ENCODE measurements at places on chromosomes 11 and 22. TPM values are rescaled to one million over a fixed set of nuclear protein-coding genes. Genes with fewer than 3 reads are reported as not detected.

DNA sequence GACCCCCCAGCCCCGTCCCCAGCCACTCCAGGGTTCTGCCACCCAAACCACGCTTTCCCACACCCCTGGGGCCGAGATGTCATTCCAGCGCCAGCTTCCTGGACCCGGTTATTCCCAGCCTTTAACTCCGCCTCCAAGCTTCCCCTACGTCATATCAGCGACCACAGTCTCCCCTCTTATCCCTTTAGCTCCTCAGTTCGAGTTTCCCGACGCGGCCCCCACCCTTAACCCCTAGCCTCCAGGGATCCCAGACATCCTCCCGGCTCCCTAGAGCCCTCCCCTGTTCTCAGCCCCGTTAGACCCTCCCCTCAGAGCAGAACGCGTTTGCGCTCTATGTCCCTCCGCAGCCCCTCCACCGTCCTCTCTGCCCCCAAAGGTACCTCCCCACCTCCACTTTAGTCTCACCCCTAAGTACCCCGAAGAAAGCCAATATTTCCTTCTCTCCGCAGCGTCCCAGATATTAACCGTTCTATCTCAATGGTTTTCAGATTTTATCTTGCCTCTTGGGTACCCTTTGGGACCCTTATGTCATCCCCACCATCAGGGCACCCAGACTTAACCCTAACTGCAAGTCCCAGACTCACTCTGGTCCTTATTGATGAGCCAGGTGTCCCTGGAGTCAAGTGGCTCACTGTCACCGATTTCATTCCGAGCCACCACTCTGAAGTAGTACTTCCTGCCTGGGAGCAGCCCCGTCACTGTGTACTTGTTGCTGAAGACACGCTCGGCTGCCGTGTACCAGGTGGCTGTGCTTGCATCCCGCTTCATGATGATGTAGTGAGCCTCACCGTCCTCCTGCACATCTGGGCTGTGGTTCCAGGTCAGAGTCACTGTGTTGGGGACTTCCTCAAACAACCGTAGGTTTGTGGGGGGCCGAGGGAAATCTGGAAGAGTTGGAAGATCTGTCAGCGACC lies 8.0 kb downstream of the TMEM86A start:
- DNase-seq: no peak

DNA sequence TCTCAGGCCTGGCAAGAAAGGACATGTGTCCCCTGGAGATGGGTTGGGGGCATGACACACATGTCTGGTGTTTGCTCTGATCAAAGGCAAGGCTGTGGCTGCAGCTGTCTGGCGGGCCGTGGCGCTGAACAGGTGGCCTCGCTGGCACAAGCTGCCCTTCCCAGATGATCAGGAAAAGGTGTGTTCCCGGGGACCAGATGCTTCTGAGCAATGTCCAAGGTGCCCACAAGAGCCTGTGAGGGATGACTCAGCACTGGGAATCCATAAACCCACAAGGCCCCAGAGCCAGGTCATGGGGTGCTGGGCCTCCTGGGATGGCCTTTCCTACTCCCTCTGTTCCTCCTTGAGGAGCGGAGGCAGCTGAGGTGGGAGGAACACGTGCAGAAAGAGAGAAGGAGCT lies 9.7 kb upstream of the LRP5 start:
- DNase-seq: peak; percentile 64

KCNQ1 gene
- not detected for total RNA-seq

DNA sequence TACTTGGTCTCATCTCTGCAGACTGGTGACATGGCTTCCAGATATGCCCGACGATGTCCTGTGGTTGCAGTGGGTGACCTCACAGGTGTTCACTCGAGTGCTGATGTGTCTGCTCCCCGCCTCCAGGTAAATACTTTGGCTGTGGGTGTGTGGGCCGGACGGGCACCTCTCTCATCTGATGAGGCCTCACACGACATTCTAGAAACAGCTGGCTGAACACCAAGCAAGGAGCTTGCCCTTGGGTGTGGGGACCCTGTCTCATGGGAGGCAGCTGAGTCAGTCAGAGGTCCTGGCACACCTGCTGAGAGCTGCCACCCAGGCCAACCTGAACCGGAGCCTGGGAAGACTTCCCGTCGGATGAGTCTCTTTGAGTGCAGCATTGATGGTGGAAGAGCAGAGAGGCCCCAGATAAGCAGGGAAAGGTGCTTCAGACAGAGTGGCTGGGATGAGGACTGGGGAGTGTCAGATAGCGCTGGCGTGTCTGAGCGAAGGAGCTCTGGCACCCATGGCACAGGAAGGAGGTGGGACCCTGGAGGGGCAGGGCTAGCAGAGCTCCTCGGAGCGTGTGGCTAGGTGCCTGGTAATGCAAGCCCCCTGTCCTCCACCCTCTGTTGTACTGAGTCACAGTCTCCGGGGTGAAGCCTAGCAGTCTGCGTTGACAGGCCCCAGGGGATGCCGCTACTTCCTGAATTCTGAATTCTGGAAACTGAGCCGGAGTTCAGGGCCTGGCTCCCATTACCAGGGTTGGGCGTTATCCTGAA lies 10.4 kb upstream of the SAMM50 start:
- DNase-seq: no peak

LMO2 gene
- total RNA-seq: 1.2 TPM

DNA sequence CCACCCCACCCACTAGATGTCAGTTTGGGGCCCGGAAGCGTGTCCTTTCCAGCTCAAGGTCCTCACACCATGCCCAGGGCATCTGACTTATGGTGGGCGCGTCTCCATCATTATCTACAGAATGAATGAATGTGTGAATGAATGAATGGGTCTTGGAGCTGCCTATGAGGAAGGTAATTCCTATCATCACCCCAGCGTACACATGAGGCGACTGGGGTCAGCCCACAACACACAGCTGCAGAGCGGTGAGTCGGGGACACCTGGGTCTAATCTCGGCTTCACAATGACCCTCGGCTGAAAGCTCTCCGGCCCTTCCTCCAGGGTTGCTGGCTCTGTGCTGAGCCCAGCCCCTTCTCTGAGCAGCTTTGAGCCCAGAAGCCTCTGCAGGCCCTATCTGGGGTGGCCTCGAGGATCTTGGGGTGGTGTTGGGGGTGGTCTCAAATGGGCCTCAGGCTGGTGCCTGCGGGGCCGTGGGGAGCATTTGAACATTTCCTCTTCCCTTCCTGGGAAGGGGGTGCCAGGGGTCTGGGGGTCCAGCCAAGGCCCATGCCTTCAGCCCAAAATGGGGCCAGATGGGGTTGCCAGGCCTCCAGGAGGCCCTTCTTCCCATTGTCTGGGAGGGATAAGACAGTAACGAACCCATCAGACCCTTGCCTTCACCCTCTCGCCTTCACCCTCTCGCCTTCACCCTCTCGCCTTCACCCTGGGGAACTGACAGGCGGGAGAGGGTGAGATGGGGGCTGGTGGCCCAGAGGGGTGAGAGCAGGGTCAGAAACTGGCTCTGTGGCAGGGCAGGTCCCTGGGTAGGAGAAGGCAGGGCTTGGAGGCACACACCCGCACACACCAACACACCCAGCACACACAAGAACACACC lies 82.4 kb downstream of the MYEOV start:
- no peak for DNase-seq

ARSA gene
- 1.8 TPM for total RNA-seq

DNA sequence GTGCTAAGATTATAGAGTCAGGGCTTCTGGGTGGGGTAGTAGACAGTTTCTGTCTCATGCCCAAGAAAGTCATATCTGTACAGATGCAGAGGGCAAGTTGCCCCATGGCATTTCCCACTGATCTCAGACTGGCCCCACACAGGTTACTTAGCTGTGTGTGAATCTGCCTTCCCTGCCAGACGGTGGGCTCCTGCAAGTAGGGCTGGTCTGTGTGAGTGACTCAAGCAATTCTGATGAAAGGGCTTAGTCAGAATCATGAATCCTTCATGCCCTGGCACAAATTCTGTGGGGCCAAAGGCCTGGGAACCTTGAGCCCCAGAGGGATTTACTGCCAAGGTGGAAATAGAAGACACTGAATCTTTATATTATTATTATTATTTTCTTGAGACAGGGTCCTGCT lies 30.4 kb downstream of the USH1C start:
- DNase-seq: no peak

GRCh38 chr11:105589346-105589745 lies 20.5 kb upstream of the GRIA4 start:
- DNase-seq: no peak

ZMAT5 gene
- 16.8 TPM for total RNA-seq

LRRC74B gene
- total RNA-seq: not detected

DNA sequence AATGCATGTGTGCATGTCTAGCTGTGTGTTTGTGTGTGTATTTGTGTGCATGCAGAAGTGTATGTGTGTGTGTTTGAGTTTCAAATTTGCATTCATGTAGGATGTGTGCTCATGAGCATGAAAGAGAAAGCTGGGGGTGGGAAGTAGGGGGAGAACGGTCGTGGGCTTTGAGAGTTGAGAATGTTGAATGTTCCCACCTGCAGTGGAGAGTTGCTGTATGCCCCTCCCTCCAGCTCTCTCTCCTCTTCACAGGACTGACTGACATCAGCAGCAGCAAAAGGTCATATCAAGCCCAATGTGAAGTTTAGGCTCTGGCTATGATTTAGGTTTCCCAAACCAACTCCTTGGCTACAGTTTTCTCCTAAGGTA lies 63.8 kb upstream of the RRAS2 start:
- DNase-seq: no peak

DNA sequence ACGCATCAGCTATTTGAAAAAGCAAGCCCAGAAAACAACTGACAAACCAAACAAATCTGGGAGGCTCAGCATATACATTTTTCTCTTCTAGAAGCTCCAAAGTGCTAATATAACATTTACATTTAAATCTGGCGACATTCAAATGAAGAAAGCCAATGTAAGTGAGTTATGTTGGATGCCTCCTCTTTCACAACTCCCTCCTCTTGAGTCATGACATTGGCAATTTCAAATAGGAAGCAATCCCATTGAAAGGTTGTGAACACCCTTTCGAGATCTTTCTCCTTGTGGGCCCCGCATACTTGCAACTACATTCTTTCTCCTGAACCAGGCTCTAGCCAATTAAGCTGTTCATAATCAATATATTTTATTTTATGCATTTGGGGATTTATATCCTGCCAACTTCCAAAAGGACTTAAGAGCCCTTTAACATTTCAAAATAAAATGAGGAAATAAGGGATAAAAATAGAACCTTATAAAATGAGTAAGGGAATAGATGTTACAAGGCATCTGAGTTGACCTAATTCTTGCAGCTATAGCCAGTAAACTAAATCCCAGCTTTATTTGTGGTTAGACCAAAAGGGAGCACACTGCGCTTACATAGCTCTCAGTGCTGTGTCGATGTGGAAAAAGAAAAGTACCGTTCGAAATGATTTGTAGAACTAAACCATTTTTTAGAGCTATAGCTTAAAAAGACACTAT lies 129.5 kb upstream of the SESN3 start:
- DNase-seq: no peak

TTC28 gene
- 12.8 TPM for total RNA-seq

GRCh38 chr11:128153697-128154048 lies 433.7 kb downstream of the ETS1 start:
- no peak for DNase-seq

DNA sequence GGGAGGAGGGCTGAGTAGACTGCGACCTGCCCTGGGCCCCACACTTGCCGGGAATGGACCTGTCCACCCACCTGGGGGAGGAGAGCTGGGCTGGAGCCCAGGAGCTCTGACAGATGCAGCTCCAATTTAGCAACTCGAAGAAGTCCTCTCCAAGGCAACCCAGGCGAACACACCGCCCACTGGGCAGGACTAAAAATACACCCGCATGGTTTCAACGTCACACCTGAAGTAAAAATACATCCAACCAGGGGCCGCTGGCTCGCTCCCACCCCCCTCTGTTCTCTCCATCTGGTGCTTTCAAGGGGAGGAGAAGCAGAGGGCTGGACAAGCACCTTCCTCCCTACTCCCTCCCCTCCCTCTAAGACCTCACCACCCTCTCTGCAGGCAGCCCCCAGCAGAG lies 119.9 kb downstream of the FEZ1 start:
- no peak for DNase-seq

MS4A4E gene
- total RNA-seq: not detected

OR4A16 gene
- not detected for total RNA-seq

GRCh38 chr11:22169833-22170232 lies 23.1 kb upstream of the ANO5 start:
- DNase-seq: no peak

DNA sequence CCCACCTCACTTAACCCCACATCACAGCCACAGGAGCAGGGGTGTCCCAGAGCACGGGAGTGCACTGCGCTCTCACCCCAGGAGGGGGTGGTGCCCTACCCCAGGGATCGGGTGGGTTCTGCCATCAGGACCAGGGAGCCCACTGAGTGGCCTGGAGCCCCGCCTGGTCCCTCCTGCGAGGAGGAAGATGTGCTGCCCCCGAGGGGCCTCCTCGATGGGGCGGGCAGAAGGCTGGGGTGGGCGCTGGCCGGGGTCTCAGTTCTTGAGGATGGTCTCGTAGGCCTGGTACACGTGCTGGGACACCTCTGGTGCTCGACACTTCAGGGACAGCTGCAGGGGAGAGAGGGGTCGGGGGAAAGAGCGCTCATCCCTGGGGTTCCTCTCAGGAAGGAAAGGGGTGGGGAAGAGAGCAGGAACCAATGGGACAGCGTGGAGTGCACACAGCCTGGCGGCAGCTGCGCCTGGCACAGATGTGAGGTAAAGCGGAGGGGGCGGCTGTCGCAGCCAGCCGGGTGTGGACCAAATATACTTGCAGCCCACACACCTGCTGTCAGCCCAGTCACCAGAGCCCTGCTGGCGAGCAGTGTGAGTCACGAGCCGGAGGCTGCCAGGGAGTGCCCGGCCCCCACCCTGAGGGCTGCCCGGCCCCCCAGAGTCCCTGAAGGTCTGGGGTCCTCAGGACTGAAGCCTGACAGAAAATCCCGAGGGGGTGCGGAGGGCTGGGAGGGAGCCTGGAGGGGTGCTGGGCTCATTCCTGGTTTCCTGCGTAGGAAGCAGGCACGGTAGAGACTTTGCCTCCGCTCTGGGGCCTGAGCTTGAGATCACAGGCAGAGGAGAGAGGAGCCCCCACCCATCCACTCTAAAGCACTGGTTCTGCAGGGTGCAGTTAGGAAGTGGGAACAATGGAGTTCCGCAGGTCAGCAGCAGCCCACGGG lies 13.3 kb upstream of the RASL10A start:
- DNase-seq: peak; percentile 77

- DNase-seq: no peak
Measured at GRCh38 chr11:114880442-114880841, 202.1 kb downstream of the NXPE2 start.

DNA sequence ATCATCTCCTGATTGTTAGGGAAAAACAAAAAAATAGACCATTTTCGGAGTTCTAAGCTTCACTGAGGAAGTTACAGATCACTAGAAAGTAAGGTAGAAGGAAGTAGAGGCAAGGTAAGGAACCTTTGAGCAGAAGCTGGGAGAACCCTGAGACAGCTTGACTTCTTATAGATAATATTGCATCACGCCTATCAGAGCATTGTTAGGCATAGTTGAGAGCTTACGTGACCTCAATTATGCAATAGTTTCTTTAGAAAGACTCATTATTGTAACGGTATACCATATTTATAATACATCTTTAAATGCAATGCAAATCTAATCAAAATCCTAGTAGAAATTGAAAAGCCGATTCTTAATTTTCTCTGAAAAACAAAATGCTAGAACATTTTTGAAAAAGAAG lies 4.9 kb downstream of the TBRG1 start:
- DNase-seq: no peak

SERPIND1 gene
- not detected for total RNA-seq

Data from SJCRH30 (cell line).